ENCODE measurements at places on chromosomes 1 and 21.

DNA sequence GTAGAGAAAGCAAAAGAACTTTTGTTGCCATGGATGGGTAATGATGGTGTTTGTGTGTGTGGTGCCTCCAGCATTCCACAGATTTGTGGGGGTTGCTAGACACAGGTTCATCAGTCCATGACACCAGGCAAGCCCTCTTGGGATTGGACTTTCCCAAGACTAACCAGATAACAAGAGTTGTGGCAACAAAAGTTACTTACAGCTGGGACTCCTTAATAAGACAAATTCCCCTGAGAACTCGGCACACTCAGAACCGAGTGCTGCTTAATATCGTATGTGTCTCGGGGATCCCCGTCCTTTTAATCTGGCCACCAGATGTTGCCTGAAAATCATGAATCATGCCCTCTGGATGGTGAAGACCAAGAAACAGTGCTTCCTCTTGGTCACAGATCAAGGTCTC lies 193.3 kb downstream of the AJAP1 start:
- no peak for DNase-seq

- DNase-seq: no peak
Measured at GRCh38 chr1:11335417-11336056, 62.5 kb downstream of the UBIAD1 start.

DNA sequence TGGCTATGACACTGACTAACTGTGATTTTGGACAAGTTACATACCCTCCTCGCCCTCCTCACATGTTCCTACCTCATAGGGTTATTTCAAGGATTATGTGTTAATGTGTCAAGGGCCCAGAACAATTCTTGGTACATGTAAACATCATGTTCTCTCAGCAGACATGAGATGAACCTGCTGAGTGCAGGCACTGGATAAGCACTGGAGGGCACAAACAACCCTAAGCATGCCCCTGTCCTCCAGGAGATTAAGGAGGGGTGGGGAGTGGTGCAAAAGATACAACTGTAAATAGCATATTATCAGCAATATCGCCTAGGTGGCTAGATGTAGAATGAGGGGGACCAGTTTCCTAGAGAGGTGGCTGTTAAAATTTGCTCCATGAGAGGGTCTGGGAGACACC lies 17.7 kb upstream of the RGS16 start:
- DNase-seq: no peak

- DNase-seq: no peak
Measured at GRCh38 chr1:208603721-208604120, 359.5 kb upstream of the PLXNA2 start.

DNA sequence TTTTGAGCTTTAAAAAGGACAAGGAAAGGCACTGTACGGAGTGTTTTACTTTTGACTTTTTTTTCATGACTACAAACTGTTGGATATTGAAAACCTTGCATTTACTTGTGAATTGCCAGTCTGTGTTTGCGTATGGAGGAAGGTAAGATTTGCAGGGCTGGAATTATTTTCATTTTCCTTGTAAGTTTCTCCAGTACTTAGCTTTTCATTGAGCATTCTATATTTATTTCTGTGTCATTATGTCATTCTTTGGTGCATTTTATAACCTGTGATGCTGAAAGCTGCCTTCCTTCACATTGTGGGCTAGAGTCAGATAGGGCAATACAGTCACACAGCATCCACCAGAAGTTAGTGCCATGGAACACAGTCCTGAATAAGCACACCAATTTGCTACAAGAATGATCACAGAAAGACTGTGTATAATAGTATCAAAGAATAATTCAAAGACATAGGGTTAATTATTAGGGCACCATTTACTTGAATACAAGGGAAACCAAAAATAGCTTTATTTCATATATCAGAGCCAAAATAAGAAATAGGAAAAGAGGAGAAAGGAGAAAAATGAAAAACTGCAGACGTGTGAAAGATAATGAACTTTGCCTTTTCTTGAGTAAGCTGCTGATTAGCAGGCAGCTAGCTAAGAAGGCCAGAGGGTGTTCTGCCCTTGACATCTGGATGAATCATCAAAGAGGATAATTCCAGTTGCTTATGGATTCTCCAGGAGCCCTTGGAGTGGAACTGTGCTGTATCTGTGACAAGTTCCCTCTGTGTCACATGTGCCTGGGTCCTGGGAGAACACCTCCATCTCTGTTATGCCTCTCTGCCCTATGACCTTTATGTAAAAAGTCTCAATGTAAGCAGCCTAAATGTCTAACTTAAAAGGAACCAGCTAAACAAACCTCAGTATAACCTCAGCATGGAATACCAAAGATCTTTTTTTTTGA lies 8.0 kb upstream of the FAM20B start:
- DNase-seq: no peak

DNA sequence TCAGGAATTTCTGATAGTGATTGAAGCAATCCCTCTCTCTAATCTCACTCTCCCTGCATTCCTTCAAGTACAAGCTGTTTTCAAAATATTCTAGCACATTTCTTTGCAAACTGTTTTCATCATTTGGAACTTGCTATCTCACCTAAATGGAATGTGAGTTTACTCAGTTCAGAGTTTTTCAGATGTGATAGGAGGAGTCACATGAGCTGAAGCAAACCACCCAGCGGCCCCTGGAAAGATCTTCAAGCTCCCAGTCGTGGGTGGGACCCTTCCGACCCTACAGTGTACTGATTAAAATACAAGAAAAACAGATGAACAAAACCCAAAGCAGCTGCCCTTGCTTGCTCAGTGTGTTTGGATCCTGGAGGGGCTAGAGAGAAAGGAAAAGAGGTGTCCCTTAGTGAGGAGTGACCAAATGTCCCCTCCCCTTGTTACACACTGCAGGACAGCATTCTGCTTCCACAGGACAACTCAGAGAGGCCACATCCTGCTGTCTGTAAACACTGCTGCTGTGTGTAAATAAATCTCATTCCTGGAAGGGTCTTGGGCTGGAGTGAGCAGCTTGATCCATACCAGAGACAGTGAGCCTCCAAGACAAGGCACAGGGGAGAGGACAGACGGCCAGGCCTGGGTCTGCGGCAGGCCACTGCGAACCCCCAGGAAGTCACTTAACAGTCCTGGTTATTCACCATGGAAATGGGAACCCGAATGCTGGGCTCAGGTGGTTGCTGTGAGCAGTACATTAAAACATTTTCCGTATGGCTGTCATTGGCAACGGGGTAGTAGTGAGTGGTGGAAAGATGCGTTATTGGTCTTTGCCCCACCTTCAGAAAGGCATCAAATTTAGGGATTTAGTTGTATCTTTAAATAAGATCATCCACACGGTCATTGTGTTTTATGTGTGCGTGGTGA lies 229.2 kb downstream of the RHOU start:
- no peak for DNase-seq

DNA sequence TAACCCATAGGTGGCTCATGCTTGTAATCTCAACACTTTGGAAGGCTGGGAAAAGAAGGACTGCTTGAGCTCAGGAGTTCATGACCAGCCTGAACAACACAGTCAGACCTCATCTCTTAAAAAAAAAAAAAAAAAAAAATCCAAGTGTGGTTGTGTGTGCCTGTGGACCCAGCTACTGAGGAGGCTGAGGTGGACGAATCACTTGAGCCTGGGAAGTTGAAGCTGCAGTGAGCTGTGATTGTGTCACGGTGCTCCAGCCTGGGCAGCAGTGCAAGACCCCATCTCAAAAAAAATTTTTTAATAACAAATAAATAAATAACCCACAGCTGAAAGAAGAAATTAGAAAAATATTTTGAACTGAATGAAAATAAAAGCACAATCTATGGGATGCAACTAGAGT lies 13.8 kb downstream of the INTS7 start:
- no peak for DNase-seq
